ENCODE measurements at places on chromosomes 3 and 15.
A peak's percentile ranks its signal among the peaks of the same experiment; 100 is the strongest.

DNA sequence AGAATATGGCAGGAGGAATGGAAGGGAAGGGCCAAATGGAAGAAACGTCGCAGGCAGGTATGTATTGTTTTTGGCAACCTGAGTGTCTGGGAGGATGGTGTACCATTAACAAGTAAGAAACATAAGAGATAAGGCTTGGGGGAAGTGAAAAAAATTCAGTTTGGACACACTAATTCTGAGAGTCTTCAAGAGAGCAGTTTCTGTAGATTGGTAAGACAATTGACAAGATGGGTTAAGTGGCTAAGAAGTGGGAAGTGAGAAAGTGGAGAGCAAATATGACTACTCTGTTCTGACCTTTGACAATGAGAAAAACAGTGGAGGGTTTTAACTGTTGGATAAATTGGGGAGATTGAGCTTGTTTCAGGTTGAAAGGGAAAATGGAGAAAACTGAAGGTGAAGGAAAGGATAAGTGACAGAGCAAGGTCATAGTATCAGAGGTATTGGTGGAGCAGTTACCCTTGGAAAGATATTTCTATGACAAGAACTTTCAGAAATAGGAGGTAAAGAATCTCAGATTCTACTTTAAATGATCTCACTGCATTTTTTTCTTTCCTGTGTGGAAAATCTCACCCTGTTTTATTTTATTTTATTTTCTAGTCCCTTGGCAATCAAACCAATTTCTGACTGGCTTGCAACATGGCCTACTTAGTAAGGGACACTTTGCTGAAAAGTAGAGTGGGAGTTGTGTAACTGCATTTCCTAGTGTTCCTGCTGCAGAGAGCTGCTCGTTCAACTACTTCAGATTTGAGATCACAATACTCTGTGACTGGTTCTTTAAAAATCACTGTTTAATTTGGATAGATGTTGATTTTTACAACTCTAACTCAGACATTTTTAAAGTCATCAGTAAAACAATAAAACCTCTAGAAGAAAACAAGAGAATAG lies 23.1 kb upstream of the GABPB1 start:
- no peak for DNase-seq

- no peak for DNase-seq
Measured at GRCh38 chr15:34883633-34884032, 85.9 kb downstream of the AQR start.

GRCh38 chr3:4899710-4900109 lies 79.5 kb upstream of the BHLHE40 start:
- DNase-seq = peak; percentile 17

GRCh38 chr3:171049861-171050444 lies 23.4 kb upstream of the SLC2A2 start:
- peak; percentile 67 for DNase-seq
